Osteocyte (in vitro differentiated cells): ENCODE measurements at places on chromosomes 7 and 10.
A peak's percentile ranks its signal among the peaks of the same experiment; 100 is the strongest.

DNA sequence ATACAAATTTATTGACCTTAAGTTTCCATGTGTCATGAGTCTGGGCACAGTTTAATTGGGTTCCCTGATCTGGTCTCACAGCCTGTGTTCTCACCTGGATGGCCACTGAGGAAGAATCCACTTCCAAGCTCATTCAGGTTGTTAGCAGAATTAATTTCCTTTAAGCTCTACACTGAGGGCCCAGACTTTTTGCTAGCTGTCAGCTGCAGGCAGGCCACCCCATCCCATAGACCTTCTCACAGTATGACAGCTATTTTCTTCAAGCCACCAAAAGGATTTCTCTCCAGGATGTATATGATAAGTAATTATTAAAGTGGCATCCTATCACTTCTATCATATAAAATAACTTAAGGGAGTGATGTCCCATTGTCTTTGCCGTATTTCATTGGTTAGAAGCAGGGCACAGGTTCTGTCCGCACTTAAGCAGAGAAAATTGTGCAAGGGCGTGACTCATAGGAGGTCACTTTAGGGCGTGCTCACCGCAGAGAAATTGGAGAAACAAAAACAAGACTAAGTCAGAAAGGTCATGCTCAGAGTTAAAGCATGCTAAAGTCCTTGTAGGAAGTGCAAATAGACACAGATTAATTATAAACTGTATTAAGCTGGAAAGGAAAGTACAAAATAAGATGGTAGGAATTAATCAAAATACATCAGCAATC is 109.9 kb downstream of the AHR start:
- no peak for DNase-seq

- peak; percentile 88 for DNase-seq
These were observed at the start of gene BICC1 for GRCh38 chr10:58512491-58513187. TSS of gene BICC1 (plus strand) at chr10:58512872. CDS start at chr10:58513144, 272 bp downstream.

- DNase-seq, result no peak
These were observed 355.3 kb upstream of the NPVF start for GRCh38 chr7:25583621-25584020.

DNA sequence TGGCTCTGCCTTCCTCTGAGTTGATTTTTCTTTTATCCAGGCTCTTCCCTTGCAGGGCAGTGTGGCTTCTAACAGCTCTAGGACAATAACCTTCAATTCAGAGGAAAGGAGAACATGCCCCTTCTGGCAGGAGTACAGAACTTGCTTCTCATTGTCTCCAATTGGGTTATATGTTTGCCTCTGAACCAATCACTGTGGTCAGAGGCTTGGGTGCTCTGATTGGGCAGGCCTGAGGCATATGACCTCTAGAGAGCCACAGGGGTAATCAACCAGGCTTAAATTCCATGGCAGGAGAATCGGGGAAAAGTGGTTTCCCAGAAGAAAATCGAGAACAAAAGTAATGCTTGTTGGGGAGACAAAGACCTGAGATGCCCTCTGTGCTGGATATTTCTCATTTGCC is 240.0 kb downstream of the REEP3 start:
- DNase-seq, result no peak

- no peak for DNase-seq
These were observed 23.6 kb downstream of the GNA12 start for GRCh38 chr7:2820508-2820934.

DNA sequence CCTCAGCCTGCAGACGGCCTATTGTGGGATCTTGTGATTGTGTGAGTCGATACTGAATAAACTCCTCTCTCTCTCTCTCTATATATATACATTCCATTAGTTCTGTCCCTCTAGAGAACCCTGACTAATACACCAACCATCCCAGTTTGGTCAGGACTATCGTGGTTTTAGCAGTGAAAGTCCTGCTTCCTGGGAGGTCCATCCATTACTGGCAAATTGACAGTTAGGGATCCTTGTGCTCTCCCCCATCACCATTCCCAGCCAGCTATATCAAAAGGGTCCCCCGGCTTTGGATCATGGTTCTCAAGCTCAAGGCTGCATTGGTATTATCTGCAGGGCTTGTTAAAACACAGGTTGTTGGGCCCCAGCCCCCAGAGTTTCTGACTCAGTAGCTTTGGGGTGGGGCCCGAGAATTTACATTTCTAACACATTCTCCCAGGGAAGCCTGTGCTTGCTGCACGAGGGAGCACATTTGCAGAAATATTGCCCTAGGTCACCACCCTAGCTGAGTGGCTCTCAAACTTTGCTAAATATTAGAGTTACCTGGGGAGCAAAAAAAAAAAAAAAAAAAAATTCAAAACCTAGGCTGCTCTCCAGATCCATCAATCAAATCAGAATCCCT is 899.1 kb upstream of the AUTS2 start:
- DNase-seq, result no peak

GRCh38 chr7:46633200-46633599 is 712.1 kb upstream of the IGFBP3 start:
- no peak for DNase-seq

- DNase-seq, result no peak
These were observed 333.7 kb upstream of the PODXL start for GRCh38 chr7:131890176-131890575.

GRCh38 chr7:118602090-118602489 is 377.6 kb downstream of the ANKRD7 start:
- DNase-seq, result no peak

DNA sequence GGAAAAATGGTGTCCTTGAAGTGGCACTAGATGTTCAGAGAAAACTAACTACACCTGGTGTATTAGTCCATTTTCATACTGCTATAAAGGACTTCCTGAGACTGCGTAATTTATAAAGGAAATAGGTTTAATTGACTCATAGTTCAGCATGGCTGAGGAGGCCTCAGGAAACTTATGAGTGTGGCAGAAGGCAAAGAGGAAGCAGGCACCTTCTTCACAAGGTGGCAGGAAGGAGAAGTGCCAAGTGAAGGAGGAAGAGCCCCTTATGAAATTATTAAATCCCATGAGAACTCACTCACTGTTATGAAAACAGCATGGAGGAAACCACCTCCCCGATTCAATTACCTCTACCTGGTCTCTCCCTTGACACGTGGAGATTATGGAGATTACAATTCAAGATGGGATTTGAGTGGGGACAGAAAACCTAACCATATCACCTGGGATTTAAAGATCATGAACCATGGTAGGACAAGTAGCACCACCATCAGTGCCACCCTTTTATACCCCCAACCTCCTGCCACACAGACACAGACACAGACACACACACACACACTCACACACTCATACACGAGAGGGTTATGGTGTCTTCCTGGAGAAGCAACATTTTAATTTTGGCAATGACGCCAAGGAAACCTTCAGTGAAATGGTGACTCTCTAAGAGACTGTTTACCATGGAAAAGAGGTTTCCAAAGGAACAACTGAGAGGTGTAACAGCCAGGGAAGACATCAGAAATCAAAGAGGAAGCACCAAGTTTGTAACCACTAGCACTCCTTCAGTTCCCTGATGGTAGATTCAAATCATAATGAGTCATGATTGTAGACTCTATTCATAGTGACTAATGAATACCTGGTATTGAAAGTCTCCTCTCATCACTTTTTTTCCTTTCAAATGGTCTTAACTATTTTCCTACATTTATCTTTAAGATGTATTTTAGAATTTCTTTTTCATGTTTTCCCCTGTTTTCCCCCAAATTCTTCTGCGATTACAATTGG is 41.8 kb upstream of the WNT16 start:
- DNase-seq, result no peak

- no peak for DNase-seq
These were observed 1.0 kb downstream of the NKX2-3 start for GRCh38 chr10:99533496-99534449.

DNA sequence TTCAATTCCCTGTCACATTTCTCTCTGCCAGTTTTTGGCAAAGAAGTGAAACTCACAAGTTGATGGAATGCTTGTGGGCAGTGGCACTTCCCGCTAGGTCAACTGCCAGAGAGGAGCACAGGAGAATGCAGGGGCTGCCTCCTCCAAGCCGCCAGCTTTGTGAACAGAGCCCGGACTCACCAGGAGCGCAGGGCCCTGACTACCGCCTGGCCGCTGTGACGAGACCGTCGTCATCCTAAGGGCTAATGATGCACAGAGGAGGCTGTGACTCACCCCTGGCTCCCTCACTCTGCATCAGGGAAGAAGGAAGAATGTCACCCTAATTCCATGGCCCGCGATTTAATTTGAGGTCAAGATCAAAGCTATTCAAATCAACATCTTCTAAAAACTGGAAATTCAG is 123.9 kb downstream of the TAX1BP1 start:
- no peak for DNase-seq

DNA sequence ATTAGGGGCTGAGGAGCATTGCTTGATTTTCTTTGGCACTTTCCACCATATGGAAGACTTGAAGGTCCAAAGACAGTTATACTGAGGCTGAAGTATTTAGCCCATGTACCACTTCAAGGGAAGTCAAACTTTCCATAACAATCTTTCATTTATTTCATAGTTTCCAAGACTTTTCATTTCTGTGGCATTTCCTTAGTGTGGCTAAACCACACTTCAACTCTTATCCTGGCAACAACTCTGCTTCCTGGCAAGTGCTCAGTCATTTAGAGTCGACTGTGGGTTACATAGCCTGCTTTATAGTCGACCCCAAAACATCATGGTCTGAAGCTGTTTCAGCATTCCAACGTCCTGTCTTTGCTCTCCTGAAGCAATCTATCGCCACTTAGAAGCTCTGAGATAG is 343.0 kb upstream of the SEMA3D start:
- no peak for DNase-seq

GRCh38 chr10:29618341-29619171 is 16.2 kb downstream of the SVIL start:
- no peak for DNase-seq

GRCh38 chr10:126153711-126154628 is 234.3 kb downstream of the ADAM12 start:
- DNase-seq, result peak; percentile 46

DNA sequence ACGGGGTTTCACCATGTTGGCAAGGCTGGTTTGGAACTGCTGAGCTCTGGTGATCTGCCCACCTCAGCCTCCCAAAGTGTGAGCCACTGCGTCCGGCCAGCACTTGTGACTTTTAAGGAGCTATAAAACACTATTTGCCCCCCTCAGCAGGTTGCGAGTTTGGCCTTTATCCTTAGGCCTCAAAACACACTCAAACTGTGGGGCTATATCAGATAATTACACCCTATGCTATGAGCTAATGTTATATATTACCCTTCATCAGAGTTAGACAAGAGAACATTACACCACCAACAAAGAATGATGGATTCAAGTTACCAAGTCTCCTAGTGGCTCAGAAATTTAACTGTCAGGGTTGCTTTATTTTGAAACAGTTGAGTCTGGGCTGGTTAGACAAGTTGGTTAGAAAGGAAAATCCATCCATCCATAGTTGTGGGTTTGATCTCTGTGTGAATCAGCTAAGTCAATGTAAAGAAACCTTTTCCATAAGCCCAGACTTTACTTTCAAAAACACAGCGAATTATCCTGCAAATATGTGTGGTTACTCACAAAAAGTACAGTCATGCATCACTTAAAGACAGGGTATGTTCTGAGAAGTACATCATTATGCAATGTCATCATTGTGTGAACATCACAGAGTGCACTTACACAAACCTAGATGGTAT is 115.8 kb downstream of the SEMA3D start:
- DNase-seq, result no peak

GRCh38 chr10:133312769-133313145 is 4.0 kb downstream of the ZNF511 start:
- DNase-seq, result no peak

GRCh38 chr10:124522933-124523871 is 61.6 kb downstream of the LHPP start:
- no peak for DNase-seq

DNA sequence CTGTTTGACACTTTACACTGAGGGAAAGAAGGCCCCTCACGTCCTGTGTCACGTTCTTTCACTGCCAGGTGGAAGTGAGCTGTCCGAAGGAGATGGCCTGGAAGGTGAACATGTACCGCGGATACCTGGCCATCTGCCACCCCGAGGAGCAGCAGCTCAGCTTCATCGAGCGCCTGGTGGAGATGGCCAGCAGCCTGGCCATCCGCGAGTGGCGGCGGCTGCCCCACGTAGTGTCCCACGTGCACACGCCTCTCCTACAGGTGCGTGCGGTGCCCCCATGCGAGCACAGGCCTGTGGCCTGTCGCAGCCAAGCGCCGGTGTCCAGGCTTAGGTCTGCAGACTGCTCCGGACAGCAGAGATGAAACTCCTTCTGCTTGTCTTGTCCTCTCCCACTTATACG is 103.4 kb downstream of the TRRAP start:
- DNase-seq, result no peak

- DNase-seq, result no peak
These were observed 10.7 kb downstream of the CRYGN start for GRCh38 chr7:151429237-151429559.

DNA sequence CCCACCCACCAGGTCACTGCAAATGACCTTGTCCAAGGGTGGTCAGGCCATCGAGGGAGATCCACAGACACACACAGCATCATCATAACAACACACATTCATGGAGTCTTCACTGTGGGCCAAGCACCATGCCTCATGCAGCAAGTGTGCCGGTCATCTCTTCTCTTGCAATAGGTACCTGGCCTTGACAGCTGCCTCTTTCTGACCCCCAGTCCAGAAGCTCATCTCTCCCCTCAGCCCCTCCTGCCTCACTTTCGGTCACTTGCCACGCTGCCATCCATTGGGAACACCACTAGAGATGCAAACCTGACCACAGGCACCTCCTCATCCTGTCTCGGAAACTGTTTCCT is 75.9 kb downstream of the OAT start:
- no peak for DNase-seq

GRCh38 chr10:51860257-51860656 is 160.9 kb upstream of the CSTF2T start:
- DNase-seq, result no peak

GRCh38 chr7:130112093-130112492 is 41.8 kb downstream of the KLHDC10 start:
- no peak for DNase-seq

DNA sequence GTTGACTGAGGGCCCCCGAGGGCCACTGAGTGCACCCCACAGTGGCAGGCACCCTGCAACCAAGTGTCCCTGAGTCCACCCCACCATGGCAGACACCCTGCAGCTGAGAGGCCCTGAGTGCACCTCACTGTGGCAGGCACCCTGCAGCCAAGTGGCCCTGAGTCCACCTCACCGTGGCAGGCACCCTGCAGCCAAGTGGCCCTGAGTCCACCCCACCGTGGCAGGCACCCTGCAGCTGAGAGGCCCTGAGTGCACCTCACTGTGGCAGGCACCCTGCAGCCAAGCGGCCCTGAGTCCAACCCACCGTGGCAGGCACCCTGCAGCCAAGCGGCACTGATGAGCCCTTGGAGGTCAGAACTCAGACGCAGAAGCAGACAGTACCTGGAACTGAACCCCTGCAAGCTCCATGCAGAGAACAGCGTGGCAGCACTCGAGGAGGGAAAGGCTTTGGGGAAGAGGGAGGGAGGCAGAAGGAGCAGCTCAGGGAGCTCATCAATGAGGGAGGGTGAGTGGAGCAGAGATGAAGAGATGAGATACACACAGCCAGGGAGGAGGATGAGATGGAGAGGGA is 156.5 kb downstream of the WDR37 start:
- DNase-seq, result peak; percentile 83

- DNase-seq, result no peak
These were observed 48.2 kb upstream of the NFKB2 start for GRCh38 chr10:102347236-102347828.
